ENCODE measurements at places on chromosomes 5 and 9. TPM values are rescaled to one million over a fixed set of nuclear protein-coding genes. Genes with fewer than 3 reads are reported as not detected.

Gene GABBR2
- total RNA-seq, result 0.84 TPM

GRCh38 chr5:82275216-82275664 lies 2.9 kb downstream of the RPS23 start:
- no peak for DNase-seq

- DNase-seq, result no peak
These were observed 33.3 kb downstream of the FBXO10 start for GRCh38 chr9:37542895-37543294.

GRCh38 chr5:67773411-67774266 lies 441.9 kb upstream of the PIK3R1 start:
- DNase-seq, result no peak

Gene EIF4E1B
- not detected for total RNA-seq

GRCh38 chr5:10251405-10251804 lies 1.3 kb downstream of the CCT5 start:
- no peak for DNase-seq

DNA sequence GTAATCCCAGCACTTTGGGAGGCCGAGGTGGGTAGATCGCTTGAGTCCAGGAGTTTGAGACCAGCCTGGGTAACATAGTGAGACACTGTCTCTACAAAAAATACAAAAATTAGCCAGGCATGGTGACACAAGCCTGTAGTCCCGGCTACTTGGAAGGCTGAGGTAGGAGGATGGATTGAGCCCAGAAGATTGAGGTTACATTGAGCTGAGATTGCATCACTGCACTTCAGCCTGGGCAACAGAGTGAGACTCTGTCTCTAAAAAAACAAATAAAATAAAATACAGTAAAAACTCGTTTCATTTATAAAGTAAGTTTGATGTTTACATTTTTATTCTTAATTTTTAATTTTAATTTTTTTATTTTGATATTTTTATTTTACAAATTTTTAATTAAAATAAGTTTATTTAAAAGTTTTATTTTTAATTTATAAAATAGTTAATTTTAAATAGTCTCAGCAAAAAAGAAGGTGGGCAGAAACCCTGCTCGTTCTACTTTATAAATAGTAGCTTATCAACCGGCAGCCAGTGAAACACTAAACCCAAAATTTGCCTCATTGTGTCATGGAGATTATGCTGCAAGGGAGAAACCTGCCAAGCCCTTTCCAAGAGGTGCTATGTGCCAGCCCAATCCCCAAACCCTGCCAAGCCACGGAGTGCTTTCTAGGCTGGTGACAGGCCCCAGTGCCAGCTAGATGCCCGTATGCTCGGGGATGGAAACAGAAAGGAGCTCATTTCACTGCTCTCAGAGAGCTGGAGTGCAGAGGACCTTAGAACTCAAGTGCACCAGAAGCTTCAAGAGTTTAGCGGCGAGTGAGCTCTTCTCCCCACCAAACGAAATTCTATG lies 38.9 kb downstream of the SERINC5 start:
- no peak for DNase-seq

DNA sequence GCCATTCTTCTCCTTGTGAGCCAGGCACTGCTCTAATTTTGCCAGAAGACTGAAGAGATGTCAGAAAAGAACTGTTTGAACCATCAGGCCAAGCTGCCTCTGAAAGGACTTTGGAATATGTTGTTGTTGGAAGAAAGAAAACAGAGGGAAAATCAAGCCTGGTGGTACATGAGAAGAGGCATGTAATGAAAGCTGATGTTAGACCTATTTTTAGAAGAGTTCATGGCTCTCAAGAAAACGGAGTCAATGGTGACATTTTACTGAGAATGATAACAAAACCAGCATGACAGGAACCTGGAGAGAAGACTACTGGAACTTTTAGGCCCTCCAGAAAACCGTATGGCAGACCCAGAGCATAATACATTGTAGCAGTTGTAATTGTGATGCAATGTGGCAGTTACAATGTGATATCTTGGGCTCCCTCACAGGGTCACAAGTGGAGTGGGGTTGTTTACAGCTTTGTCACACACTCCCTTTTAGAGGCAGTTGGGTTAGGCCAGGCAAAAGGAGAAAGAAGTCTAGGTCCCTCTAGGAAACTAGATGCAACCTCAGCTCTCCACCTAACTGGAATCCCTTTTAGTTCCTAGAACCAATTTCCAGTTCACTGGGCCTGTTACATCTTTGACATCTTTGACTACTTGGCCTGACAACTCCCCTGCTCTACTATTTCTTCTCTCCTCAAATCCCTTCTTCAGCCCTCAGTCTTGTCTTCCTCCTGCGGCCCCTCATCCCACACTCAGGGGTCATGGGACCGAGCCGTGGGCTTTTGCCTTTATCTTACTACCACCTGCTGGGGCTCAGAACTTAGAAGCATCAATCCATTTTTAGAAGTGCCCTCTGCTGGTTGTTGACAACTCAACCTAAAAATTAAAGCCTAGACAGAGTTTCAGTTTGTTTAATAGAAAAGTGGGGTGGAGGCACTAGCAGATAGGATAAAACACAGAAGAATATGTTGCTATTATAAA lies 61.2 kb upstream of the JAK2 start:
- no peak for DNase-seq

Gene ACTBL2
- total RNA-seq, result not detected

- no peak for DNase-seq
These were observed 58.6 kb downstream of the WDR70 start for GRCh38 chr5:37437711-37438110.

Gene NTRK2
- total RNA-seq, result 20.1 TPM

All from neural crest cell (in vitro differentiated cells).